ENCODE measurements at places on chromosomes 12 and 14. TPM values are rescaled to one million over a fixed set of nuclear protein-coding genes. Genes with fewer than 3 reads are reported as not detected.

KCNC2 gene
- 1.2 TPM for total RNA-seq

NTN4 gene
- 3.9 TPM for total RNA-seq

NEMP1 gene
- total RNA-seq = 1.5 TPM

LHX5 gene
- total RNA-seq = not detected

POTEM gene
- not detected for total RNA-seq

SOCS2 gene
- 7.6 TPM for total RNA-seq

RNF31 gene
- total RNA-seq = 53.5 TPM

TEAD4 gene
- 170 TPM for total RNA-seq

ASPG gene
- total RNA-seq = 0.15 TPM

NPC2 gene
- total RNA-seq = 42.5 TPM

MNAT1 gene
- 54.5 TPM for total RNA-seq

All from psoas muscle (tissue), 8 donors.